CD4-positive, alpha-beta T cell treated with Interleukin-12 subunit alpha and Interleukin-12 subunit beta, for 1 hour (primary cell): ENCODE measurements at places on chromosomes 5 and 9.
A peak's percentile ranks its signal among the peaks of the same experiment; 100 is the strongest.

DNA sequence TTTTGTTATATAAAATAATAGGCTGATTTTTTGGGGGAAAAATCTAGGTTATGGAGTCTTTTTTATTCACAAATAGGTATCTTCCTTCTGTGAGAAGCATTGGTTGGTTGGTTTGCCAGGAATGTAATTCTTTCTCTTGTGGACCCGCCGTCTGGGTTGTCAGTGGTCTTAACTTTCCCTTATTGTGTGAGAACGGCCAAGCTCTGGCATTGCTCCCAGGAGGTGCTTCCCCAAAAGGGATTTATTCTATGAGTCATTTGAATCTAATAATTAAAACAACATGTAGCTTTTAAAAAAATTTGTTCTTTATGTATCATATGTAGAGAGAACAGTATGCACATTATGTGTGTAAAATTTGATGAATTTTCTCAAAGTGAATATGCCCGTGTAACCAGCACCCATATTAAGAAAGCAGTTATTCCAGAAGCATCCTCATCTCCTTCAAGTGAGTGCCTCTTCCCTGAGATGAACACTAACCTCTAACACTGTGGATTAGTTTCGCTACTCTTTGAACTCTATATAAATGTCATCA, 114.4 kb downstream of the MAST4 start:
- no peak for DNase-seq

GRCh38 chr5:77437194-77437593, 54.9 kb downstream of the WDR41 start:
- peak; percentile 4 for DNase-seq

GRCh38 chr9:81113453-81114124, 575.8 kb downstream of the TLE1 start:
- peak; percentile 3 for DNase-seq

DNA sequence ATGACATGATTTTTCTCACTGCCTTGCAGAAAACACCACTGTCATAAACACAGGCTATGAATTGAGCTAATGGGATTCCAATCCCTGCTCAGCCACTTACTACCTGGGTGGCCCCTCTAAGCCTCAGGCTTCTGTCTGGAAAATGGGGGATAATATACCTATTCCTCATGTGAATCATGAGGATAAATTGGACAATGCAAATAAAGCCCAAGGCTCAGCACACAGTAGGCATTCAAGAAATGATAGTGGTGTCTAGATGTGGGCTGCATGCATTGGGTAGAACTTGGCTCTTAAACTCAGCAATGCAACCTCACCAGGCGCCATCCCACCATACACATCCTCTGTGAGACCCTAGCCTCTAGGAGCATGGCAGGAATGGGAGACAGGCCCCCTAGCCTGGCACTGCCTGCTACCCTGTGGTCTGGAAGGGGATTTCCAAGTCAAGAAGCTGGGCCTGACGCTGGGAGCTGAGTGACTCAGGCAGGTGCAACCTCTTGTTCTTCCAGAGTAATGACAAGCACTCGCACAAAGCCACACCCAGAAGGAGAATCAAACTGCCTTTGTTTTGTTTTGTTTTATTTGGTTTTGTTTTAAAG, 2.3 kb upstream of the TNIP1 start:
- peak; percentile 78 for DNase-seq

- no peak for DNase-seq
These were observed 193.3 kb downstream of the NTRK2 start for GRCh38 chr9:84862810-84863287.

DNA sequence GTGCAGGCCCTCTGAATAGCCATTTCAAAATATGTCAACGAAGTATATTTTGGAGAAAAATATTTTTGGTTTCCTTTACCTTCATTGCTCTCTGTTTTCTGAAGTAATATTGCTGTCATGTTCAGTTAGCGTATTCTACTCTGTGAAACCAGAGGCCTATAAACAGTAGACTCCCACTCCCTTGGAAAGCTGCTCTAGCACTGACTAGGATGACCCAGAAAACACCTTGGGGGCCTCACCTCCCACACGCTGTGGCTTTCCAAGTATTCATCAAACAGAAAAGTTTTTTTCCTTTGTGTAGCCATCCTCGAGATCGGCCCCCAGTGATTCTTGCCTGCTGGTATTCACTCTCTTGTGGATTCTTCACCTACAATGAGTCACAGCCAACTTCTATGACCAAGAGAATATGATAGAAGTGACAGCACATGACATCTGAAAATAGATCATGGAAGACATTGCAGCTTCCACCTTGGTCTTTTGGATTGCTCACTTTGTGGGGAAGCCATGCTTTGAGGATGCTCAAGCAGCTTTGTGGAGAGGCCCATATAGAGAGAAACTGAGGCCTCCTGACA, 28.9 kb upstream of the CTXN3 start:
- DNase-seq = no peak

GRCh38 chr5:17314907-17315471, 97.6 kb downstream of the BASP1 start:
- no peak for DNase-seq

DNA sequence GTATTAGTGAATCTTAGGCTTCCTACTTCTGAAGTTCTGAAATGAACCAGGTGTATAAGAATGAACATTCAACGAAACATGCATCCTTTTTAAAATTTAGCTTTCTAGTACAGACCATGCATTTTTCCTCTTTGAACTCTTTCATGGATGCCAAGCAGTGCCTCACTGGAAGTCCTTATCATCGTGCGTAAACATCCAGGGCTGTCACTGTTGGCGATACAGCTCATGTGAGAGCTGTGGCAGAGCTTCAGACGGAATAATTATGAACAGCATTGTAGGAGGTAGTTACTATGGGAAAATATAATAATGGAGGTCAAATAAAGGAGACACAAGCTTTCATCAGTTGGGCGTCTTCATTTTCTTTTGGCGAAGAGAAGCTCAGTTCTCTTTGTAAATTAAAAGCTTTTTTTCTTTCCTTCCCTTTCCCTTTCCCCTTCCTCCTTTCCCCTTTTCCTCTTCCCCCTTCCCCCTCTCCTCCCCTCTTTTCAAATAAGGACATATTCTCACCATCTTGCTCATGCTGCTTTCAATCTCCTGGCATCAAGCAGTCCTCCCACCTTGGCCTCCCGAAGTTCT, 167.3 kb downstream of the KDM4C start:
- DNase-seq = no peak

GRCh38 chr9:82356871-82357270, 368.3 kb downstream of the SPATA31D1 start:
- no peak for DNase-seq

DNA sequence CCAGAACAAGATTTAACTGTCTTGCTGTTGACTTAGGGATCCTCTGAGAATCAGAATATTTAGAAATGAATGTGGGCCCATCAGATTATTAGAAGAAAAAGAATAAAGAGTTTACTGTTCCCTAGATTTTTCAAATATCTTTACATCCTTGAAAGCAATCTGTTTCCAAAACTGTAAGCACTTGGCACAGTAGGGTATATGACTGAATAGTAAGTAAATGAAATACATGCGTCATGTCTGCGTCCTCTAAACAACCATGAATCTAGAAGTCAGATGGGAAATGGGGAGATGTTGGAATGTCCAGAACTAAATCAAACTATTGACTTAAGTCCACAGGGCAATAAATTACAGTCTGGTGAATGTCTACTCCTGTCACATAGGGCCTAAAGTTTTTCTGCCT, 26.1 kb downstream of the TTC23L start:
- DNase-seq = no peak

DNA sequence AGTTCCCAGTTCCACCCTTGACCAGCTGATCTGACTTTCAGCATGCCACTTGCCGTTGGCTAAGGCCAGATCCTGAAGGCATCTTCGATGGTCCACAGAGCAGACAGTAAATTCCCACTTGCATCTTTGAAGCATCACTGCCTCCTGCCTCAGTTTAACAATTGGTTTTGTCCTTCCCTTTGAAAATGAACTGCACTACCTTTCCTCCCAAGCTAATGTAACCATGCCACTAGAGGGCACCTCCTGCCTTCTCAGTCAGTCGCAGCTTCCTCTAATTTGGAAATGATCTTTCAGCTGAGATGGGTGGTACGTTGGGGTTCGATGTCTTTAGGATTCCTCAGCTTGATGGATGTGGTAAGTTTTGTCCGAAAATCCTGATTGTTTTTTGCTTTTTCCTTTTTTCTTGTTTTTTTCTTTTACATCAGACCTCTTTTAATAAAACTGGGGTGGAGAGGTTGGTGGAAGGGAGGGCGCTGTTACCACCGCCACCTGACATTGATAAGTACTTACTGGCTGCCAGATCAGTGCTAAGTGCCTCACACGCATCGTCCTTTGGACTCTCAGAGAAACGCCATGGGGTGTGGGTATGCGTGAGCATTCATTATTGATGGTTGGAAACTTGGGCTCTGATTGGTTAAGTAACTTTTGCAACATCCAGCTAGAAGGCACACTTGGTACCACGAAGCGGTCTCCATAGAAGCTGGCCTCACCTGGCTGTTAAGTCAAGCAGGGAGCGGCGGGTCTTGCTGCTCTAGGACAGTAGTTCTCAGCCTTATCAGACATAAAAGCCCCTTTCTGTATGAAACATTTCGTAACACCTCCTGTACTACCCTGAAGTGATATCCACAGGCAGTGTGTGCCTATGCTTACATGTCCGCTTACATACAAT, 16.9 kb downstream of the PTTG1 start:
- peak; percentile 75 for DNase-seq

GRCh38 chr9:73118286-73118685, 33.4 kb upstream of the ANXA1 start:
- no peak for DNase-seq

- no peak for DNase-seq
These were observed 42.0 kb downstream of the SFXN1 start for GRCh38 chr5:175520321-175520720.

DNA sequence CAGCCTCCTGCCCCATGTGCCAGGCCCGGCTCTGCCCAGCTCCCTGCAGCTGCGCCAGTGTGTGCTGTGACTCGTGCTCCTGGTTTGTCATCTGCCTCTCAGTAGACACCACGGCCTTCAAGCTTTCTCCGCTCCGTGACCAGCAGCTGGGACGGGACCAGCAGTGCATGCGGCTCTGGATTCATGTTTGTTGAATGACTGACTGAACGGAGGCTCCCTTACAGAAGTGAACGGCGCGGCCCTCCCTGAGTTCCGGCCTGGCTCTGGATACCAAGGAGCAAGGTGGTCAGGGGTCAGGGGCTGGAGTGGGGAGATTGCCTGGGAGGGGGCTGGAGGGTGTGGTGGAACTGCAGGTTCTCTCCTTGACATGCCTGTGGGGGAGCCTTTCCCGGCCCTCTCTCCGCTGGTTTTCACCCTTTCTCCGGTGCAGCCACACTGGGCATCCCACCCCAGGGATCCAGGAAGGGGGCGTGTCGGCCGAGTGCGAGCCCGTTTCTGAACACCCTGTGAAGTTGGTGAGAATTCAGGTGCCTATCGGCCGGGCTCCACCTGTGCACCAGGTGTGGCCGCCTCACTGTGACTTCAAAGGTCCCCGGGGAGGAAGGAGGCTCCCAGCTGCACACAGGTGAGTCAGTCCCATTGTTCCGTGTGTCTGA, 11.1 kb upstream of the CEP72 start:
- DNase-seq = no peak

DNA sequence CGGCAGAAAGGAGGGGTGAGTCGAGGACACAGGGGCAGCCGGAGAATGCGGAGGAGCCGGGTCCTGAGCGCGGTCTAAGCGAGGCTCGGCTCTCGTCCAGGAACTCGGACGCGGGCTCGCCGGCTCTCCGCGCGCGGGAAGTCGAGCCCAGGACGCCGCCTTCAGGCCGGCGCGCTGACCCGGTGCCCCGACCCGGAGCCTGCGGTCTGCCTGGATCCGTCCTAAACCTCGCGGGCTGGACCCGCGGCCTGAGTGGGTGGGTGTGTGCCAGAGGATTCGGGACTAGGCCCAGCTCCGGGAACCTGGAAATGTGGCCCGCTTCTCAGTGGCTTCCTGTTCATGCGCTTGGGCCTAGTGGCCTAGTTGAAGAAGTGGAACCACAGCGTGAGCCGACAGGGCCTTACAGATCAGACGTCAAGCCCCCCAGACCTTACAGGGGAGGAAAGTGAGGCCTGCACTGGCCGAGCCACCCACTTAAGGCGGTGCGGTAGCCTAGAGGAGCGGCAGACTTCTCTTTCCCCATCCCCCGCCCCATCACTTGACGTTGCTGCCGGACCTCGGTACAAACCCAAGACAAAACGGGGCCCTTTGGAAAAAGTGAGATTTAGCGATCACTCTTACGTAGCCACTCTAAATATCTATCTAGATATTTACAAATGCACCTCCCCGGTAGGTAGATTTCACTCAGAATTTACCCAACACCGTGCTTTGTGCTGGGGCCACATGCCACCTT, 1.2 kb downstream of the CDKN2B-AS1 start:
- peak; percentile 26 for DNase-seq

DNA sequence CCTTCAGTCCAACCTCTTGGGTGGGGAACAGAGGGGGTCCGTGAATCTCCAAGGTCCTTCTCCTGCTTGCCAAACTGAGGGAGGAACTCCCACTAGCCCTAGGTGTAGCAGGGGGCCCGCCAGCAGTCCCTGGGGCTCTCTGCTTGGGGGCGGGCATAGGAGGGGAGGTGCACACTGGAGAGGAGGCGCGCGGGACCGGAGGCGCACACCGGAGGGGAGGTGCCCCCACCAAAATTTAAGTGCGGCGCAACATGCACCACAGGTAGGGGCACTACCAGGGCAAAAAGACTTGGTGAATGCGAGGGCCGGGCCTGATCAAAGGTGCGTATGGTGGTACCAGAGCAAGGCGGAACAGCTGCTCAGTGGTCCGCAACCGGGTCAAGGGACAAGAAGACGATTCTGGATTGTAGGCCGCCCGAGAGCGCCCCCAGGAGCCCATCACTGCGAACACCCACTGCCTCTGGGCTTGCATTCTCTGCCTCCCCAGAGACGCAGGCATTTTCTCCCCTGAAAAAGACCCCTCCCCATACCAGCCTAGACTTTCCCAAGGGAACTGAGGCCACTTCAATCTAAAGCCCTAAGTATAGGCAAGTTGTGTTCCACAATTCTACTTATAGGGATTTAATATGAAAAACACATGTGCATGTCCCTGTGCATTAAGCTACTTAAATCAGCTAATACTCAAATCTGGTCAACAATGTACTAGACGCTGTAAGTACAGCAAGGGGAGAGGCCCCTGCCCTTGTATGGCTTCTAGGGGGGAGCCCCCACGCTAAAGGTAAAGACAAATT, 50.6 kb downstream of the TGFBI start:
- DNase-seq = no peak

DNA sequence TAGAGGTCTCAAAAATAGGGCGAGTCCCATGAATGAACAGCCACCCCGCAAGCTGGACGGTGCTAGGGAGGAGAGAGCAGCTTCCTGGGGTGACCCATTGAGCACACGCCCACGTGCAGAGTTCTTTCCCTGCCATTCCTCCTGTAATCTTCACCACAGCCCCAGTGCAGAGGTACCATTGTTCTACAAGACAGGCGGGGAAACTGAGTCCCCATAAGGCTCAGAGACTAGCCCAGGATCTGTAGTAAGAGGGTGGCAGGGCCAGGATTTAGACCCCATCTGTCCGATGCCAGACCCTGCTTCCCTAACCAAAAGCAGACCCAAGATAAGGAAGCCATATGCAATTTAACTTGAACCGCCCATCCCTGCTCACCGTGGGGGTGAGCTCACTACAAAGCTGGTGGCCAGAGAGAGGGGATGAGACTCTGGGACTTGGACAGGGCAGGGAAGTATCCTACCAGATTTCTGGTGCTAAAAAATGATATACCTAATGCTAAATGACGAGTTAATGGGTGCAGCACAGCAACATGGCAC, 36.7 kb upstream of the ORM1 start:
- no peak for DNase-seq

GRCh38 chr9:75669721-75670120, 220.8 kb upstream of the PCSK5 start:
- no peak for DNase-seq
